Muscle of back (tissue), 13 donors: ENCODE measurements at places on chromosomes 13 and 19.
A peak's percentile ranks its signal among the peaks of the same experiment; 100 is the strongest.

GRCh38 chr13:111344471-111345191 lies 24.2 kb downstream of the TEX29 start:
- peak; percentile 31 for DNase-seq

DNA sequence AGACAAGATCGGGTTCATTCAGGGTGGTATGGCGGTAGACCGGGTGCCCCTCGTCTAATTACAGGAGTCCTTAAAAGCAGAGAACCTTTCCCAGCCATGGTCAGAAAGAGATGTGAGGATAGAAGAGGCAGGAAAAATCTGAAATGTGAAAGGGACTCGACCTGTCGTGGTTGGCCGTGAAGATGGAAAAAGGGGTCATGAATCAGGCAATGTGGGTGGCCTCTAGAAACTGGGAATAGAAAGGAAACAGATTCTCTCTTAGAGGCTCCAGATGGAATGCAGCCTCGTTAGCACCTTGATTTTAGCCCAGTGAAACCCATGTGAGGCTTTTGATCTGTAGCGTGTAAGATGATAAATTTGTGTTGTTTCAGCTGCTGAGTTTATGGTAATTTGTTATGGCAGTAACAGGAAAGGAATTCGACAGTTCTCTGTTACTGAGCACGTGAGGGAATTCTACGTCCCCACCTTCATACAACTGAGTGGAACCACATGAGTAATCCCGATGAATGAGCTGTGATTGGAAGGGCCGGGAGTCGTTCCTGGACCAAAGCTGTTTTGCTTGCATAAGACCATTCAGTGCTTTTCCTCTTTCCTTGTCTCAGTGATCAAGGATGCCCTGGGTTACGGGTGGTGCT lies 11.0 kb upstream of the CA11 start:
- DNase-seq, result no peak

GRCh38 chr13:34224877-34225276 lies 406.9 kb downstream of the RFC3 start:
- no peak for DNase-seq

- no peak for DNase-seq
Measured at GRCh38 chr13:98892821-98893220, 85.0 kb downstream of the DOCK9 start.

GRCh38 chr19:55113570-55114039 lies 3.8 kb downstream of the PPP1R12C start:
- DNase-seq, result peak; percentile 97

- DNase-seq, result peak; percentile 35
Measured at GRCh38 chr13:27170516-27171243, 931 bp downstream of the USP12 start.

DNA sequence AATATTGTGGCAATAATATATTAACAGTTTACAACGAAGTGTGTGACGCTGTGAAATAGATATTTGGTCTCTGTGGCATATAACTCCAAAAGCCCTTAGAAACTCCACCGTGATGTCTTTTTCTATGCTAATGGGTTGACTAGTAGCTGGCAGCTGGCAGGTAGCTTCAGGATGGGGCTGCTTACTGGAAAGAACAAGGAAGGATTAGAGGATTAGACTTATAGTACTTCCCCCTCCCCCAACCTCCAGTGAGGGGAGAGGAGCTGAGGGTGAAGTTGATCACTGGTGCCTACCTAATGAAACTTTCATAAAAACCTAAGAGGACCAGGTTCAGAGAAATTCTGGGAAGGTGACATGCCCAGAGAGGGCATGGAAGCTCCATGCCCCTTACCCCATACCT lies 9.8 kb downstream of the ZNF229 start:
- no peak for DNase-seq

GRCh38 chr13:49292742-49293486 lies 45.2 kb downstream of the CDADC1 start:
- no peak for DNase-seq

DNA sequence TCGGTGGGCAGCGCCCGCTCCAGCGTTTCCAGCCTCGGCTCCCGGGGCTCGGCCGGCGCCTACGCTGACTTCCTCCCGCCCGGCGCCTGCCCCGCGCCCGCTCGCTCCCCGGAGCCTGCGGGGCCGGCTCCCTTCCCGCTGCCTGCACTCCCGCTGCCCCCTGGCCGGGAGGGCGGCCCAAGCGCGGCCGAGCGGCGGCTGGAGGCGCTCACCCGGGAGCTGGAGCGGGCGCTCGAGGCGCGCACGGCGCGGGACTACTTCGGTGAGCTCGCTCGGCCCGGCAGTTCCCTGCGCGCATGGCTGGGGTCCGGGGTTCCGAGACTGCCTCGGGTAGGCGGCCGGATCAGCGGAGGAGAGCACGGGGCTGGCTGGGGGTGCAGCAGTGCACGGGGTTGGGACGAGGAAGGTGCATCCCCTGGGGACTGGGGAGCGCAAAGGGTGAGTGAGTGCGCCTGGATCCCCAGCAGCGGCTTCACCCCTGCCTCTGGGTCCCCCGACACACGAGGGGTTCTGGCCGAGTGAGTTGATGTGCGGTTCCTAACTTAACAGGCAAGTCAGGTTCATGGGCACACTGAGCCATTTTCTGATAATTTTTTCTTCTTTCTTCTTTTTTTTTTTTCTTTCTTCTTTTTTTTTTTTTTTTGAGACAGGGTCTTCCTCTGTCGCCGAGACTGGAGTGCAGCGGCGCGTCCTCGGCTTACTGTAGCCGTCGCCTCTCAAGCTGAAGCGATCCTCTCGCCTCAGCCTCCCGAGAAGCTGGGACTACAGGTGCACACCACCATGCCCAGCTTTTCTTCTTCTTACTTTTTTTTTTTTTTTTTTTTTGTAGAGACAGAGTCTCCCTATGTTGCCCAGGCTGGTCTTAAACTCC lies 1.1 kb downstream of the WTIP start:
- DNase-seq, result peak; percentile 72

DNA sequence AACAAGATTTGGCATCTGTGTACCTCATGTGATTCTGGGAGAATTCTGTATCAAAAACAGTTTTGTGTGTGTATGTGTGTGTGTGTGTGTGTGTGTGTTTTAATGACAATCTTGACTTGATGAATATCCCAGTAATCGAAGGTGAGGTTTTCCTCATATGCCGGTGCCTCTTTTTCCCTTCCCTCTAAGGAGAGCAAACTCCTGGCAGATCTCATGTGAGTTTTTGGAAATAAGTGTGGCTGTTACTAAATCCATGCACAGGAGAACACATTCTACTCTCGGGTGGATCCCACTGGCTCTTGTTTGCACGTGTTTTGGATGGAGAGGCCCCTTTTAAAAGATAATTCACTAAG lies 29.0 kb upstream of the CEBPG start:
- peak; percentile 92 for DNase-seq

DNA sequence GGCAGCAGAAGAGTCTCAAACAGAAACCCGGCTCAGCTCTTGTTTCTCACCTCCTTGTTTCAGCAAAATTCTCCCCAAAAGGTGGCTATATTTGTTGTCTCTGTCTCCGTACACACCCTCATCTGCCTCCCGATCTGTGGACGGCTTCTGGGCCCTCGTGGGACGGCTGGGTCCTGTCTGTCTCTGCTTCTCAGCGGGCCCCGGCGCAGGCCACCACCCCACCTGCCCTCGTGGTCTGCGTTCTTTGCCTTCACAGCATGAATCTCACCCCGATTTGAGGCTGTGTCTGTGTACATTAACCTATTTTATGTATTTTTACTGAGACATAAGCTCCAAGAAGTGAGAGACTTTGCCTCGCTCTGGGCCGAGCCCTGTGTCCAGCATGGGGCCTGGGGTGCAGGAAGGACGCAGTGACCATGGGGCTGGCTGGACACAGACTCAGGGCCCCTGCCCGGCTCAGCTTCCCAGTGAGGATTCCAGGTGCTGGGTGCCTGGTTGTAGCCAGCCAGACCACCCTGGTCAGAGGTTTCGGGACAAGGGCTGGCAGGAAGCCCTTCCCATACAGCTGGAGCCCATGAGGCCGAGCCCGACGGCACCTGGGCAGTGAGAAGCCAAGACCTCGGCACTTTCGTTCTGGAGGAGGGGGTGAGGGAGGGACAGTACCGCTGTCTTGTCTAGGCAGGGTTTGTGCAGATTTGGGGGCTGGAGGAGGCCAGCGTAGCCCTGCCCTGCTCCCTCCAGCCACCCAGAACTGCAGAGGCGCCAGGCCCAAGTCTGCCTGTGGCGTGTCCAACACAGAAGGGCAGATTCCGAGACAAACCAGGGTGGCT lies 78.5 kb upstream of the MCF2L start:
- DNase-seq, result no peak

DNA sequence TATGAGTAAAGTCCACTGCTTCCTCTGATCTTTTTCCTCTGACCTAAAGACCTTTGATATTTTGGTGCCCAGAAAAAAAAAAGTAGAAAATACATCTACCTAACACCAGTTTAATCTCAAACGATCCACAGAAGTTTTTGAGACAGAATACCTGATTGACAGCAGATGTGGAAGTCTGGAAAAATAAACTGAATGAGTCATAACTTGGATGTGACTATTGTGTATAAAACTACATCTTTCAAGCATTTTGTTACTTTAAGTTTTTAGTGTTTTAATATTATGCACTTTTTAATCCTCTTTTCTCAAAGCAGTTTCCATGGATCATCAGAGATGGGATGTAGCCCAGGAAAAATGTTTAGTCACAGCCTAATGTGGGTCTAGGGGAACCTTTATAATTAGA lies 216.1 kb downstream of the SLITRK1 start:
- DNase-seq, result peak; percentile 45

- DNase-seq, result no peak
Measured at GRCh38 chr13:94829837-94830365, 117.6 kb upstream of the SOX21 start.

- no peak for DNase-seq
Measured at GRCh38 chr19:55923556-55923955, 8.6 kb downstream of the NLRP13 start.

GRCh38 chr19:4369888-4370260 lies 26.5 kb downstream of the MPND start:
- peak; percentile 67 for DNase-seq

DNA sequence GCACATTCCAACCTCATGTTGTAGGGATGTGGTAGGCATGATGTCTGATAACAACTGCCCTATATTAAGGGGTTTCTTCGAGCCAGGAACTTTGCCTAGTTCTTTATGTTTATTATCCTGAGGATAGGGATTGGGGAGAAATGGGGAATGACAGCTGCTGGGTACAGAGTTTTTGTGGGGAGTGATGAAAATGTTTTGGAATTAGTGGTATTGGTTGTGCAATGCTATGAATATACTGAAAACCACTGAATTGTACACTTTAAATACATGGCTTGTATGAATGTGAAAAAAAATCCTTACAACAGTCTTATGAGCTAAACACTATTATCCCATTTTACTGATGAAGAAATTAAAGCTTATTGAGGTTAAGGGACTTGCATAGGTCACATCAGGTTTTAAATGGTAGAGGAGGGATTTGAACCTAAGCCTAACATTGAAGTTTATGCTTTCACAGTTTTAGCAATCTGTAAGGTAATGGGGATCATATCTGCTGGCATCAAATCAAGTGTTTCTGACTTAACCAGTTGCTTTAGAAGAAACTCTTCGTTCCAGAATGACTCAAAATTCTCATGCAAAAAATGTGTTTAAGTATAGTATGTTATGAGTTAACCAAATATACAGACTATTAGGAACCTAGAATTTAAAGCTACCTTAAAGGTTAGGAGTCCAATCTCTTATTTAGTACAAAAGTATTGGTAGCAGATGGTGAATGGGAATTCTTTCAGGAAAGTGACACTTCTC lies 61.4 kb downstream of the ERCC5 start:
- DNase-seq, result no peak

DNA sequence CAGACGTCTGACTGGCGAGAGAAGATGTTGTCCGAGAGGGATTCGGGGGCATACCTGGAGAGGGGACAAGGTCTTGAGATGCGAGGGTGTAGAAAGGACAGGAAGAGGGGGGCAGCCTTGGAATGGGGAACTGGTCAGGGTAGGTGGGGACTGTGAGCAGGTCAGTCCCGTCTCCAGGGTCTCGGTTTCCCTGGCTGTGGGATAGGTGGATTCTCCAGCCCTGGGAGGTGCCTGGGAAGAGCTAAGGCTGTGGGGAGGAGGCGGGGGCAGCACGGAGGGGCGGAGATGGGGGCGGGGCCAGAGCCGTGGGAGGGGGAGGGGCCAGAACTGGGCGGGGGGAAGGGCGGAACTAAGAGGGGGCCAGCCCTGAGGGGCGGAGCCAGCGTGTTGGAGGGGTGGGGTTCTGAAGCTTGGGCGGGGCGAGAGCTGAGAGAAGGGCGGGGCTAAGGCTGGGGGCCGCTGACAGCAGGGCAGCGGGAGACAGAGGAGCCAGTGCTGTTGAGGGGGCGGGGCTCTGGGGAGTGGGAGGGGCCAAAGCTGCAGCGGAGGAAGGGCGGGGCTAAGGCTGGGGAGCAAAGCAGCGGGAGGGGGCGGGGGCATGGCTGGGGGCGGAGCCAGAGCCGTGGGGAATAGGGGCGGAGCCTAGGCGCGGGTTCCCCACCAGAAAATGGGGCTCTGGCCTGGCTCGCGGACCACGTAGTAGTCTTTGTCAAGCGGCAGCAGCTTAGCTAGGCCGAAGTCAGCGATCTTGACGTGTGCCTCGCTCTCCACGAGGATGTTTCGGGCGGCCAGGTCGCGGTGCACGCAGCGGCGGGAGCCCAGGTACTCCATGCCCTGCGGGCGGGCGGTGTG lies 9.5 kb upstream of the INSL3 start:
- peak; percentile 33 for DNase-seq

- DNase-seq, result no peak
Measured at GRCh38 chr13:37657956-37658355, 59.4 kb upstream of the POSTN start.

DNA sequence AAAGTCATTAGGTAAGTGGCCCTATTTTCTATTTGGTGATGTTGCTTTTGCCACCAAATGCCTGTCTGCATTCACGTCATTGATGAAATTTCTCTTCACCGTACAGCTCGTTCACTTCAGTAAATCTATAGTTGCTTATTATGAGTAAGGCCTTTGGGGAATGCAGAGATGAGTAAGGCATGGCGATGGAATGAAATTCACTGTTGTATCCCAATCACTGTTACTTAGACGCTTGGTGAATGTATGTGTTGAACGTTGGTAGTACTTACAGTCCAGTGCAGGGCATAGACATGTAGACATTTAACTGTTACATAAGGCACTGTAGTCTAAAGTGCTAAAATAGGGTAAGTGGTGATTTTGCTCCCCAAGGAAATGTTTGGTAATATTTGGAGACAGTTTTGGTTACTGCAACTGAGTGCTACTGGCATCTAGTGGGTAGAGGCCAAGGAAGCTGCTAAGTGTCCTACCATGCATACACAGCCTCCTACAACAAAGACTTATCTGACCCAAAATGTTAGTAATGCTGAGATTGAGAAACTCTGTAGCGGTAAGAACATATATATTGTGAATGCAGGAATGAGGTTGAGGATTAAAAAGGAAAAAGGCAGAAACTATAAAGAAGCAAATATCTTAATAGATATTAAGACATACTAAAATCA lies 5.8 kb downstream of the AKAP11 start:
- no peak for DNase-seq

- DNase-seq, result no peak
Measured at GRCh38 chr19:4660181-4660791, 9.9 kb downstream of the MYDGF start.

DNA sequence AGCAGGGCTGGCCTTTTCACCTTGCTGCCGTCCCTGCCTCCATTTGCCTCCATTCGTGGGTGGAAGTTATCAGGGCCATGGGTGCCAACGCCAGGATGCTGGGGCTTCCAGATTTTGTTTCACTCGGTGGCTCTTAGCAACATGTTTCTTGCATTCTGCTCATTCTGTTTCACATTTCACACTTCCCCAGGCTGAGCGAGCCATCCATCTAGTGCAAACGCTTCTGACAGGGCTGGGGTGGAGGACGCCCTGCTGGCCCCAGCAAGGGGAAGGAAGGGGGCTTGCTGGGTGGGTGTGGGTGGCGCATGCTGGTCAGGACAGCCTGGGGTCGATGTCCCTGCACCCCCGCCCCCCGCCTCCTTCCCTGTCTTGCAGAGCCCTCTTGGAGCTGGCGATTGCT lies 165.2 kb downstream of the URI1 start:
- no peak for DNase-seq
